ENCODE measurements at places on chromosomes 3 and 15. TPM values are rescaled to one million over a fixed set of nuclear protein-coding genes. Genes with fewer than 3 reads are reported as not detected.
A peak's percentile ranks its signal among the peaks of the same experiment; 100 is the strongest.

GRCh38 chr3:127570520-127570919 lies 20.0 kb downstream of the TPRA1 start:
- no peak overlapping the region for H3K27ac ChIP-seq
- H3K4me1 ChIP-seq: no peaks in the 10 kb centered on the region
- no peak overlapping the region for H3K4me3 ChIP-seq
- H3K27me3 ChIP-seq: no peaks in the 10 kb centered on the region
- no peak for DNase-seq

The RGMA gene
- 55.7 TPM for total RNA-seq

The IL16 gene
- total RNA-seq: 17.1 TPM

GRCh38 chr3:46934072-46934471 lies 42.5 kb downstream of the CCDC12 start:
- no peak for DNase-seq
- peak overlapping the region; percentile 79 for H3K27ac ChIP-seq
- no peak overlapping the region for H3K4me3 ChIP-seq
- no peaks in the 10 kb centered on the region for H3K36me3 ChIP-seq
- H3K4me1 ChIP-seq: peaks cover 73% of the 10 kb centered on the region

DNA sequence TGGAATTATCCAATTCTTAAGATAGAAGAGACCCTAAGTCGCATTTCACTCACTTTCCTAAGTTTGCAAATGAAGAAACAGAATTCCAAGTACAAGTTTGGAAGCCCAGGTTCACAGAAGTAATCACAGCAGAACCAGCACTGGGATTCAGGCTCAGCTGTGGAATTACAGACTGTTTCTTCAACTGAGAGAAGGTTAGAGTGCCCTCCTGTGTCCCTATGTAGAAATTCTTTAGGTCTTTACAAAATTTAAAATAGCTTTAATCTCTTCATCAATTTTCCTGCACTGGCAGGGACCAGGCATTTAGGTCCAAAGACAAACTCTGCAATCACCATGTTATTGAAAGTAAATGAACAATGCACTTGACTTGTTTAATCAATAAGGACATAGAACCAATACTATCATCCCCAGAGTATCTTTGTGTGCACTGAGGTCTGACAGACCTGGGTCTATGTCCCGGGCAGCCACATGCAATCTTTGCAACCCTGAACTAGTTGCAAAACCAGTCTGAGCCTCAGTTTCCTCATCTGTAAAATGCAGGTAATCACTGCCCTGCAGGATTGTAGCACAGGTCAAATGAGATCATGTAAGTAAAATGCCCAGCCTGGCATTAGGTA lies 96.3 kb upstream of the ZBED2 start:
- no peak overlapping the region for H3K27ac ChIP-seq
- DNase-seq: no peak
- no peaks in the 10 kb centered on the region for H3K4me1 ChIP-seq
- H3K36me3 ChIP-seq: no peaks in the 10 kb centered on the region
- H3K27me3 ChIP-seq: no peaks in the 10 kb centered on the region
- H3K4me3 ChIP-seq: no peak overlapping the region

DNA sequence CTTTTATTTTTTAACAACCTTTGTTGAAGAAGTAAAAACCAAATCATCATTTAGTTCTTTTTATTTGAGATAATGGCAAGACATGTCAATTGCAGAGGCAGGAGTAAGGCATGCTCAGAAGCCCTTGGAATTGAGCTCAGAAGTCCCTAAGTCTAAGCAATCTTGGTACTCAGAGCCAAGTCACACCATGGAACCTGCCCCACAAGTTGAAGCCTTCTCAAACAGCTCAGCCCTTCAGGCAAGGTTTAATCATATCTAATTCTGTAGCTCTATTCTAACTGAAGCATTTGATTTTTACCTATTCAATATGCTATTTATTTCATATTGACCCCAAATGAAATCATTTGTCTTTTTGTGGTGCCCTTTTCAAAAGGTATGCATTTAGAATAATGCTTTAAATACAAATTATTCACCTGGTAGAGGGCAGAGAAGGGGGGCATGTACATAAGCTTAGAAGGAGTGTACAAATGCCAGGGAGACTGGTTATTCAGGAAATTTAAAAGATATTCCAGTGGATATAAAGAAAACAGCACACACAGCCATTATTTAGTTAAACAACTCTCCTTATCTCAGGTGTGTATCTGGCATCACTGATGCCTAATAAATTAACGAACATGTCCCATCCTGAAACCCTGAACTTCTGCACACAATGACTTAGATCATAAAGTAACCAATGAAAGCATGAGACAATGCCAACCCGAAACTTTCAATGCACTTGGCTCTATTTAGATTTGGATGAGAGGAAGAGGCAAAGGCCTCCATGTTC lies 26.2 kb upstream of the TOP2B start:
- H3K27me3 ChIP-seq: no peaks in the 10 kb centered on the region
- H3K27ac ChIP-seq: no peak overlapping the region
- no peaks in the 10 kb centered on the region for H3K4me1 ChIP-seq
- DNase-seq: no peak
- H3K36me3 ChIP-seq: no peaks in the 10 kb centered on the region
- H3K4me3 ChIP-seq: no peak overlapping the region

- peaks cover 36% of the 10 kb centered on the region for H3K4me1 ChIP-seq
- H3K27me3 ChIP-seq: no peaks in the 10 kb centered on the region
- no peak for DNase-seq
- no peak overlapping the region for H3K4me3 ChIP-seq
- no peaks in the 10 kb centered on the region for H3K36me3 ChIP-seq
- H3K27ac ChIP-seq: no peak overlapping the region
Observed at GRCh38 chr3:43766672-43767465, 76.1 kb downstream of the ABHD5 start.

DNA sequence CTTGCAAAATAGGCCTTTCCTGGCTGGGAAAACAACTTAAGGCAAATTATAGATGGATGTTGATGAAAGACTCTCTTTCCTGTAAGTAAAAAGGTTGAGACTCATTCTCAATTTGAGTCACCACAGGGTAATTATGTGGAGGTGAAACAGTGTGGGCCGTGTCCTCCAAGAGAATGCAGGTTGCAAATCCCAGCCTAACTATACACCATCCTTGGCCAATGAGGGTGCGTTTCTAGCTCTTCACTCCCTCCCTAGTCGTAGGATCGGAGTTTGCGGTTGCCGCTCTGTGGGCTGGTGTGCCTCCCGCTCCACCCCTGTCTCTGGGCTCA lies 259.9 kb downstream of the PLCL2 start:
- peaks cover 47% of the 10 kb centered on the region for H3K4me1 ChIP-seq
- no peaks in the 10 kb centered on the region for H3K36me3 ChIP-seq
- no peak overlapping the region for H3K4me3 ChIP-seq
- H3K27ac ChIP-seq: no peak overlapping the region
- no peaks in the 10 kb centered on the region for H3K27me3 ChIP-seq
- DNase-seq: no peak

The LIPH gene
- total RNA-seq: 4.5 TPM

DNA sequence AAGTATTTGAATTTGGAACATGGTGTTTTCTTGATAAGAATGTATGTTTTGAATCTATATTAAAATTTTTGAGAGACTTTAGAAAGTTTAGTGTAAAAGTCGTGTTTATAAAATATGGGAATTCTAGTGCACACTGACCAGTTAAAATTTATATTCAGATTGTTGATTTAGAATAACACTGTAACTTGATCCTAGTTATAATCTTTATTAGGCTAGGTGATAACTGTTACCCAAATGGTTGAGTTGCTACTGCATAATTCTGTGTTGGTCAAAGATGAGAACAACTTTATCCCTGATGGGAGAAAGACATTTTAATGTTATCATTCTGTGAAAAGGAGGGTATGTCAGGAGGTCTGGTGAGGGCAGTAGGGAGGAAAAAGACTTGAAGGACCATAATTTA lies 249.3 kb downstream of the UBE2E2 start:
- H3K36me3 ChIP-seq: no peaks in the 10 kb centered on the region
- DNase-seq: no peak
- peaks cover 16% of the 10 kb centered on the region for H3K4me1 ChIP-seq
- H3K27me3 ChIP-seq: no peaks in the 10 kb centered on the region
- H3K27ac ChIP-seq: no peak overlapping the region

DNA sequence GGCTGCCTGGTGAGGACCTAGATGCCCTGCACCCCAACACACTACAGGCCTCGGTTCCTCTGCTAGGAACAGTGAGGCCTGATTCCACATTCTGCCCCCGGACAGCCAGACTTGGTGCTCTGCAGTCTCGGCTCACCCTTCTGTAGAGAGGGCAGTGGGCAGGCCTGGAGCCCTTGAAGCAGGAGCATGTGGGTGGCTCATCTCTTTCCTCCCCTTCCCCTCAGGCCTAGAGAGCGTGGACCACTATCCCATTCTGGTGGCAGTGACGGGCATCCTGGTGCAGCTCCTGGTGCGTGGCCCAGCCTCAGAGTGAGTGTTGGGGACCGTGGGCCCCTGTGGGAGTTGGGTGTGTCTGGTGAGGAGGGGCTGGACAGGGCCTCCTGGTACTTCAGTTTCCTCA lies 3.3 kb downstream of the AMIGO3 start:
- H3K27ac ChIP-seq: no peak overlapping the region
- no peaks in the 10 kb centered on the region for H3K27me3 ChIP-seq
- H3K4me1 ChIP-seq: peaks cover 7% of the 10 kb centered on the region
